ENCODE measurements at places on chromosomes 12 and 14.

DNA sequence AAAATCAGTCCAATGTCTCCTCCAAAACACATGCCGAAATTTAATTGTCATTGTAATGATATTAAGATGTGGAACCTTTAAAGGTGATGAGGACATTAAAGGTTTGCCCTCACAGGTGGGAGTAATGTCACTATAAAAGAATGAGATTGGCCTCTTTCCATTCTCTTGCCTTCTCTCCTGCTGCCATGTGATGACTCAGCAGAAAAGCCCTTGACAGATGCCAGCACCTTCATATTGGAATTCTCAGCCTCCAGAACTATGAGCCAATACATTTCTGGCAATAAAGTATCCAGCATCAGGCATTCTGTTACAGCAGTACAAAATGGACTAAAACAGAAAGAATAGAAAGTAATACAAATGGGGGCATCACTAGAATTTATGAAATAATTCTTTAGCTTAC, 609.7 kb downstream of the SLC16A7 start:
- DNase-seq: no peak

DNA sequence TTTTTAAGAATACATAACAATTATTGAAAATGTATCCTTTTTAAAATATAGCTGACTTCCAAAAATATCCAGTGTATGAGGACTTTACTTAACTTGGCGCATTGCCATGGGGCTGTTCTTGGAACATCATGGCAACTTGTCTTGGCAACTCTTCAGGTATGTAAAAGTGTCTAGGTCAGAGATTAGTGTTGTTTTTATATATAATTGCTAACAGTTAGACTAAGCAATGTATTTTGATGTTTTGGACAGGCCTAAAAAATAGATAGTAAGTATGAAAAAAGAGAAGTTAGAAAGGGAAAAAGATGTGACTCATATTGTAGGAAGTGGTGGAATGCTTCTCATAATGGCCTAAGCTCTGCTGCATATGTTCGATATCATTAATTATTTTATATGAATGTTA, 70.9 kb downstream of the MON2 start:
- no peak for DNase-seq

DNA sequence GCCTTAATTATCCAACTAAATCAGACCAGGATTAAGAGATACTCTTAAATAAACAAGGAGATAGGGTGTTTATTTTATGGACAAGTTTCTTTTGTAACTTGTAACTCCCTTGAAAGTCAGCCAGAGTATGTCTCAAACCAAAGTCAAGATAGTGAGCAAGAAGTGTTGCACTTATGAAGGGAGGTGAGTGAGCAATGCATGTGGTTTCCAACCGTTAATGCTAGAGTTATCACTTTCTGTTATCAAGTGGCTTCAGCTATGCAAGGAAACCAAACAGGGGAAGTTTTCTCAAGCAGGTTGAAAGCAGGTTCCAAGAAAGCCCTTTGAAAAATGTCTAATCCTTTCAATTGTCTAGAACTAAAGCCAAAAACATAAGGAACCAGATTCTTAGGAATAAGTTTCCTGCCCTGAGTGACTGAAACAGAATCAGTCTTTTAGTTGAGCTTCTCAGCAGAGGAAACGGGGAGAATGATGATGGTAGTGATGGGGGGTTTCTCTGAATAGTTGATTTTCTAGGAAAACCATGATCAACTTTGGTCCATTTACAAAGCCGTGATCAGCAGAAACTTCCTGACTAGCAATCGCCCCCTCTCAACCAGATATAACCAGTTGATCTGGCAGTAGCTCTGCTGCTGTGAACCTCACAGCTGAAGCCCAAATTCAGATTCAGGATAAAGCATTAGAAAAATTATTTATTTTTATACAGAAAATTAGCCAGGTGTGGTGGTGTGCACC, 128.4 kb downstream of the DAD1 start:
- DNase-seq: no peak

DNA sequence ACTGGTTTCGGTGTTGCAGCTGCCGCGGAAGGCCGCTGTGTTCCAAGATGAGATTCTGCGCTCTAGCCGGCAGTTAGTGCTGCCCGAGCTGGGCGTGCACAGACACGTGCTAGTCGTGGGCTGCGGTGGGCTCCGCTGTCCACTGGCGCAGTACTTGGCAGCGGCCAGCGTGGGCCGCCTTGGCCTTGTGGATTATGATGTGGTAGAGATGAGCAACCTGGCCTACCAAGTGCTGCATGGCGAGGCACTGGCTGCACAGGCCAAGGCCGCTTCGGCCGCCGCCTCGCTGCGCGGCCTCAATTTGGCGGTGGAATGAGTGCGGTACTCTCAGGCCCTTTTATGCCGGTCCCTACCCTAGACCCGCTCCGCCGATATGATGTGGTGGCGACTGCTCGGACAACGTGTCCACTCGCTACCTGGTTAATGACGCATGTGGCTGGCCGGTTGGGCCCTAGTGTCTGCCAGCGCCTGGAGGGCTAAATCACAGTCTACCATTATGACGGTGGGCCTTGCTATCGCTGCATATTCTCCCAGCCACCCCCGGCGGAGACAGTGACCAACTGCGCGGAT, 102.2 kb downstream of the SNAPC1 start:
- DNase-seq: peak; percentile 46
